T-cell (primary cell): ENCODE measurements at places on chromosomes 4 and X. TPM values are rescaled to one million over a fixed set of nuclear protein-coding genes. Genes with fewer than 3 reads are reported as not detected.

RPL9 gene
- total RNA-seq = 3,129 TPM

NPNT gene
- total RNA-seq = not detected

DNA sequence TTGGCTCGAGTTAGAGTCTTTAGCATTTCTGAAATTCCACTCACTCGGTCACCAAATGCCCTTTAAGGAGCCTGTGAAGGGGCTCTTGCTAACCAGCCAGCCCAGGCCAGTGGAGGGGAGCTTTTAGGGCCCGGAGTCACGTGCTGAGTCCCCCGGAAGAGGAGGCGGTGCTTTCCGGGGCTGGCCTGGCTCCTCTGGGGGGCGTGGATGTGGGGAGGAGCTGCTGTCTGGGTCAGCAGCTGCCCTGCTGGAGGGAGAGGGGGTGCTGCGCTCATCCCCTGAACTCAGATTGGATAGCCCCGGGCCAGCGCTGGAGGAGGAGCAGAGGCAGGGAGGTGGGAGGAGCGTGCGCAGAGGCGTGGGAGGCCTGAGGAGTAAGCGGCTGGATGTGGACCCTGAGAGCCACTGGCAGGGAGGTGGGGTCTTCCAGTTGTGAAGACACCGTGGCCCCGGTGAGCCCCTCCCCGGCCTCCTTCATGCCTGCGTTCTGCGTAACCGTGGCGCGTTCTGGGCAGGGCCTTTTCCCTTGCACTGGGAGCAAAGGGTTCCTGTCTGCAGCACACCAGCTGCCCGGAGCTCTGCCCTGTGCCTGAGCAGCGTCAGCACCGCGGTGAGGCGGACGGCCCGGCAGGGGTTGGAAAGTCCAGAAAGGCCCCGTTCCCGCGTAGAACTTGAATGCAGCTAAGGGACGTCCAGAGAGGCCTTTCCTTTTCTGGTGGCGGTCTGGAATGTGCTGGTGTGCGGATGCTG lies 19.7 kb downstream of the MAEA start:
- H3K36me3 ChIP-seq = peaks cover 20% of the 10 kb centered on the region
- H3K27ac ChIP-seq = peak overlapping the region; percentile 59
- peaks cover 25% of the 10 kb centered on the region for H3K4me1 ChIP-seq
- H3K27me3 ChIP-seq = no peaks in the 10 kb centered on the region

NDNF gene
- total RNA-seq = 0.41 TPM

DNA sequence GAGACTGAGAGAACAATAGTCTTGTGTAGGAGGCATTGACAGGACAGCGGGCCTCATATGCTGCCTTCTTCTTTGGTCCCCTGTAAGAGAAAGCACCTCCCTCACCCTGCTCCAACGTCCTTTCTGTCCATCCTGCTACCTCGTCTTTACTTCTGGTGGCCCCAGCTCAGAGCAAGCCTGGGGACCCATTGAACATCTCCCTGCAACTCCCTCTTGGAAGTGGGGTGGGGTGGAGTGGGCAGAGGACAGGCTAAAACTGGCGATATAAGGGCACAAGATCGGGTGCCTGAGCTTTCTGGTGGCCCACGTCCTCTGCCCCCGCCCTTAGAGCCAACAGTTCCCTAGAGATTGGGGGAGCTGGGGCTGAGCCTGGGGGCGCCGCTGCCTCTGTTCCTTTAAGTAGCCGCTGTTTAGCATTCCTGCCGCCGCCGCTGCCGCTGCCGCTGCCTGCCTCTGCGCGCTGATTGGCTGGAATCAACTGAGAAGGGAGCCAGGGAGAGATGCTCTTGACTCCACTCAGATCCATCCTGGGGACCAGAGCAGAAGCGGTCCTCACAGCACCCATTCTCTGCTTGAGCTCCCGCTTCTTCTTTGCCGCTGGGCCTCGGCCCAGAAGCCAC lies at the start of gene DLG3:
Gene DLG3, plus strand, starts transcription at position 510 of the 620 bp plus-strand sequence. CDS start 367 bp downstream, outside the sequence.
- H3K4me3 ChIP-seq = peak within 1 kb of the TSS; percentile 32
- no peaks in the 10 kb centered on the region for H3K36me3 ChIP-seq
- no peak within 1 kb of the TSS for H3K27ac ChIP-seq
- H3K4me1 ChIP-seq = no peaks in the 10 kb centered on the region
- DNase-seq = no peak

DNA sequence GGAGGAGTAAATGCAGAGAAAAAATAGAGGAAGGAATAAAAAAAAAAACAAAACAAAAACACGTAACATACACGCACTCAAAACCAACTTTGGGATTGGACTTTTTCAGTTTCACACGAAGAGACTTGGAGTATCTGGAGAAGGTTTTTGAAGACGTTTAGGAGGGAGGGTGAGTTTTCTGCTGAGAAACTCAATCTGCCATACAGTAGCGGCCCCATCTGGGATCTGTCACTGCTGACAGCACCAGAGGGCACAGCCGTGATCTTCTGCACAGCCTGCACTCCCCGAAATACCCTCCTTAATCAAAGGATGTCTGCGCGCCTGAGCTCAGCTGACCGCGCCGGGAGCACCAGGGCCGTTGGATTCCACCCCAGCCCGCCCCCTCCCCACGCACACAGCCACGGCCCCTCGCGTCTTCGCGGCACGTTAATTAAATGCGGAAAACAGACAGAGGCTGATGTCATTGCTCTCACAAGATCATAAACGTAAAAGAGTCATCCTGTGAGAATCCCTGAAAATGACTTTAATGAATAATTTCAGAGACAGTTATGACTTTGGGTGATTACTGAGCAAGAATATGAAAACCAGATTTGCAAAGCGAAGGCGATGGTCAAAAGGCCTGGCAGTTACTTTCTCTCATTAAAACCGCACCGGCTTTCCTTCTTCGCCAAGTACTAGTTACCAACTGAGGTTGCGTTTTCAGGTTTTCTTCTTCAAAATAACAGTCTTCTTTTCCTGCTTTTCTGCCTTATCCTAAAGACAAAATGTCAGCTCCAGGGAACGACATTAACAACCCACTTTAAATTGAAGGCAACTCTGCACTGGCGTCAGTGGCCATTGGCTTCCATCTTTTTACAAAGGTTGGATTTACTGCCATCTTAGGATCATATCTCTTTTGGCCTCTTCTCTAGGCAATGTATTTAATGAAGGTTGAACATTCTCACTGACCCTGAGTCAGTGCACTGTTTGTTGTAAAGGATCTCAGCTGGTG lies 10.6 kb downstream of the HAND2 start:
- H3K36me3 ChIP-seq = no peaks in the 10 kb centered on the region
- no peak for DNase-seq
- H3K4me3 ChIP-seq = peak overlapping the region; percentile 44
- H3K4me1 ChIP-seq = peaks cover 38% of the 10 kb centered on the region

CFAP99 gene
- total RNA-seq = not detected

DNA sequence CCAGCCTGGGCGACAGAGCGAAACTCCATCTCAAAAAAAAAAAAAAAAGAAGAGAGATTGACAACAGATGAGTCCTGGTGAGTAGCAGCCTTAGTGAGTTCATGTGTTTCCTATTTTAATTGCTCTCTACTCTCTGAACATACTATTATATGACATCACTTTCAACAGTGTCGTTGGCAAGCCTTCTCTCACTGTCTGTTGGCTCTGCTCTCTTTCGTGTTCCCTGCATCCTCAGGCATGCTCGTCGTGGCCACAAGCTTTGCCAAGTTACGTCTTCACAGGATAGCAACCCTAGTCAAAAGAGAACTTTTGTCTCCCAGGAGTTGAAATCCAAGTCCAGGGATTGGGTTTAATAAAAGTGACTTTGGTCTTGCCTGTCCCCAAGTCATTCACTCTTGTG lies 117.1 kb upstream of the EGFL6 start:
- H3K4me1 ChIP-seq = no peaks in the 10 kb centered on the region
- no peaks in the 10 kb centered on the region for H3K27me3 ChIP-seq
- H3K4me3 ChIP-seq = no peak overlapping the region
- H3K27ac ChIP-seq = no peak overlapping the region
- DNase-seq = no peak
- no peaks in the 10 kb centered on the region for H3K36me3 ChIP-seq

CCNB3 gene
- not detected for total RNA-seq

PDGFRA gene
- total RNA-seq = 0.32 TPM

DNA sequence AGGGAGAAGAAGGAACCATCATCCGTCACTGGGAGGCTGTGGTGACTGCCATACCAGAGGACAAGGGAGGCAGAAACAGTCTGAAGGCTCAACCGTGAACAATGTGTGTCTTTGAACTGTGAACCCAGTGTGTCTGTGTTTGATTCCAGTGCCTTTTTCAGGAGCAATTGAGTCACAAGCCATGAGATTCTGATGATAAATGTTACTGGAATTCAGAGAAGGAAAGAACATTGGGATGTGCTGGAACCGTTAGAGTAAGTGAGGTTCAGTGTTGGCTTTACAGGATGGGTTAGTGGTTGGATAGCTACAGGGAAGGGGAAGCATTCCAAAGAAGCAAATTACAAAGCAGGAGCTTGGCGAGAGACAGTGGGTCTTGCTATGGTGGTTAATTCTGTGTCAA lies 464.4 kb downstream of the TRIML1 start:
- no peaks in the 10 kb centered on the region for H3K27me3 ChIP-seq
- no peaks in the 10 kb centered on the region for H3K36me3 ChIP-seq
- H3K4me1 ChIP-seq = no peaks in the 10 kb centered on the region
- no peak overlapping the region for H3K4me3 ChIP-seq

MGARP gene
- 0.38 TPM for total RNA-seq

DNA sequence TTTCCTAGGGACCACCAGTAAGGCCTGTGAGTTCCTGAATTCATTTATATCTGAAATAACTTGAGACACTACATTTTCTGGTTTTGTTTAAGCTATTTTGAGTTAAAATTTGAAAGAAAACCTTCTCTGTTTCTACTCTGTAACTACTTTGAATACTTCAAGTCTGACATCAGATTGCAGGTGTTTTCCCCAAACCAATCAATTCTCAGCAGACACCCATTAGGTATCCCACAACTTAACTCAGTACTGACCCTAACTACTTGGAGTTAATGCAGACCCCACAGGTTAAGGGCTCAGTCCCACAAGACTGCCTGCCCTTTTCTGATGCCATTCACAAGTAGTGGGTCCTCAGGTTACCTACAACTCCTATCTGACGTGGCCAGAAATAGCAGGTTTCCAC lies 1100.0 kb upstream of the SLIT2 start:
- no peak overlapping the region for H3K4me3 ChIP-seq
- H3K4me1 ChIP-seq = no peaks in the 10 kb centered on the region
- no peaks in the 10 kb centered on the region for H3K36me3 ChIP-seq
- DNase-seq = no peak
- no peak overlapping the region for H3K27ac ChIP-seq

USP51 gene
- total RNA-seq = 2.1 TPM

HAND2 gene
- total RNA-seq = not detected

DNA sequence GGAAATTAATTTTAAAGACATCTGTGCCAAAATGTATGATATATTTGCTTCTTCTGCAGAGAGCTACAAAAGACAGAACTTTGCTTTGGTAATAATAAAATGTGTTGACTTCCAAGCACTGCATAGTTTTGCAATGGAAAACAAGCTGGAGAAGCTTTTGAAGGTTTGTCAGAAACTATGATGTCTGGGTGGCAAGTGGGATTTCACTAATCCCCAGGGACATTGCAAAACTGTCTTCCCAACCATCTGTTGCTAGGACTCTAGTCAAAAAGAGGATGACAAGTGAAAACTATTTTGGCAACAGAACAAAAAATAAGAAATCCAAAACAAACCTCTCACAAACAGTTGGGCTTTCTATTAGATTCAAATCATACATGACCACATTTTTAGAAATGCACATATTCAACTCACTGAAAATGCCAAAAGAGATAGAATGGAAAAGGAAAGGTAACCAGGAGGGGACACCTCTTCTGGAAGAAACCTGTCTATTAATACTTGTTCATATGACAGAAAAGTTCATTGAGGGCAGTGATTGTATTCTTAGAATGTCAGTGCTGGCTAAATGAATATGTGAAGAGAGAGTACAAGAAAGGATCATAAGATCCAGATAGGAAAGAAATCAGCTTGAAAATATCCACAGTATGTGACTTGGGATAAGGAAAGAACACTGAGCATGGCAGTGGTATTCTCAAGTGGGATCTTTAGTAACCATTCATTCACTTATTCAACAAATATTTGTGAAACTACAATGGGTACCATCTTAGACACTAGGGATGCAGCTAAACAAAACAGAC lies 228.0 kb downstream of the RASL11B start:
- H3K4me1 ChIP-seq = no peaks in the 10 kb centered on the region
- no peak overlapping the region for H3K27ac ChIP-seq
- no peaks in the 10 kb centered on the region for H3K36me3 ChIP-seq
- no peak overlapping the region for H3K4me3 ChIP-seq
- no peak for DNase-seq

GRCh38 chr4:74369855-74370254 lies 4.9 kb downstream of the EREG start:
- H3K27me3 ChIP-seq = peaks cover 8% of the 10 kb centered on the region
- DNase-seq = no peak
- no peak overlapping the region for H3K27ac ChIP-seq
- H3K4me3 ChIP-seq = no peak overlapping the region

GRCh38 chr4:789571-790465 lies 36.1 kb downstream of the CPLX1 start:
- H3K4me3 ChIP-seq = no peak overlapping the region
- no peak for DNase-seq
- H3K36me3 ChIP-seq = no peaks in the 10 kb centered on the region
- H3K4me1 ChIP-seq = peaks cover 54% of the 10 kb centered on the region

UNC5C gene
- total RNA-seq = not detected

- no peaks in the 10 kb centered on the region for H3K36me3 ChIP-seq
- H3K4me3 ChIP-seq = no peak overlapping the region
- H3K27ac ChIP-seq = peak overlapping the region; percentile 12
- peaks cover 7% of the 10 kb centered on the region for H3K4me1 ChIP-seq
- peak; percentile 69 for DNase-seq
These were observed 2.7 kb downstream of the FOXO4 start for GRCh38 chrX:71098302-71098701.

BEX5 gene
- 5.8 TPM for total RNA-seq

DNA sequence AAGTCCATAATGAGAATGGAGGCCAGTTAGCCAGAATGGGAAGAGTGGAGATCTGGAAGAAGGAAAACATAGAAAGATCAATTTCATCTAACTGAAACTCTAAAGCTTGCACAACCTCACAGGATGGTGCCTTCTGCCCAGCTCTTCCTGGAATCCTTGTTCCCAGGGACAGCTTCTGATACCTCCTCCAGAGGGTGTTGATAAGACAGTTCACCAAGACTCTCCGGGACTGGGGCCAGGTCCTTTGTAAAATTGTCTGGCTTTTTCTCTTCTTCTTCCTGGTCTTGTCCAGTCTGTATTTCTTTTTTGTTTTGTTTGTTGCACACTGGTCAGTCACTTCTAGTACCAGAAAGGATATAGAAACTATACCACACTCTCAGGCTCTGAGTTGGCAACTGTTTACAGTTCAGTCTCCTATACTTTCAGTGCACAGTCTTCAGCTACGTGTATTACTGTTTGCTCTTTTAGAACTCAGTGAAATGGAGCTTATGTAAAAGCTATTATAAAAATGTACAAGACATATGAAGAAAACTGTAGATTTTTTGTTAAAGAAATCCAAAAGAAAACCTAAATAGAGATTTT lies 142.8 kb upstream of the RPL34 start:
- peaks cover 8% of the 10 kb centered on the region for H3K4me1 ChIP-seq
- no peaks in the 10 kb centered on the region for H3K36me3 ChIP-seq
- no peak for DNase-seq
- no peak overlapping the region for H3K4me3 ChIP-seq

KIF4A gene
- 0.35 TPM for total RNA-seq

- no peak overlapping the region for H3K4me3 ChIP-seq
- H3K27ac ChIP-seq = no peak overlapping the region
- no peaks in the 10 kb centered on the region for H3K36me3 ChIP-seq
- DNase-seq = no peak
- no peaks in the 10 kb centered on the region for H3K4me1 ChIP-seq
- H3K27me3 ChIP-seq = no peaks in the 10 kb centered on the region
These were observed 863.6 kb downstream of the RPA4 start for GRCh38 chrX:97747346-97747745.

GRCh38 chr4:146481246-146481645 lies 40.5 kb downstream of the SLC10A7 start:
- H3K4me3 ChIP-seq = no peak overlapping the region
- no peaks in the 10 kb centered on the region for H3K36me3 ChIP-seq
- H3K27ac ChIP-seq = no peak overlapping the region
- no peaks in the 10 kb centered on the region for H3K4me1 ChIP-seq
